Uterus (tissue), 4 donors: ENCODE measurements at places on chromosomes 4 and X.
A peak's percentile ranks its signal among the peaks of the same experiment; 100 is the strongest.

- DNase-seq = no peak
Measured at GRCh38 chr4:83219344-83220331, 65.0 kb downstream of the COQ2 start.

DNA sequence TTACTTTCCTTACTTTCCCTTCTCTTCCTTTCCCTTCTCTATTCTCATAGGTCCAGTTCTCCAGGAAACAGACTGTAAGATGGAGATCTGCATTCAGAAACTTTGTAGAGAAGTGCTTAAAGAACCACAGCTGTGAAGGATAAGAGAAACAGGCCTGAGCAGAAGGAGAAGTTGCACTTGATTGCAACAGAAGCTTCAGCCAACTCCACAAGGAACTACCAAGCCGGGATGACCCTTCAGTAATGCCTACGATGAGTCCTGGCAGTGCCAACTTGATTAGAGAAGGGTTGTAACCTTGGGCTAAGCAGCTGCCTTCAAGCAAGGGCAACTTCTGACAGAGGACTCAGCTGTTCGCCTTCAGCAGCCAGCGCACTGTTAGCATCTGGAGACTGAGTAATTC, 413.3 kb upstream of the RASGEF1B start:
- DNase-seq = no peak

DNA sequence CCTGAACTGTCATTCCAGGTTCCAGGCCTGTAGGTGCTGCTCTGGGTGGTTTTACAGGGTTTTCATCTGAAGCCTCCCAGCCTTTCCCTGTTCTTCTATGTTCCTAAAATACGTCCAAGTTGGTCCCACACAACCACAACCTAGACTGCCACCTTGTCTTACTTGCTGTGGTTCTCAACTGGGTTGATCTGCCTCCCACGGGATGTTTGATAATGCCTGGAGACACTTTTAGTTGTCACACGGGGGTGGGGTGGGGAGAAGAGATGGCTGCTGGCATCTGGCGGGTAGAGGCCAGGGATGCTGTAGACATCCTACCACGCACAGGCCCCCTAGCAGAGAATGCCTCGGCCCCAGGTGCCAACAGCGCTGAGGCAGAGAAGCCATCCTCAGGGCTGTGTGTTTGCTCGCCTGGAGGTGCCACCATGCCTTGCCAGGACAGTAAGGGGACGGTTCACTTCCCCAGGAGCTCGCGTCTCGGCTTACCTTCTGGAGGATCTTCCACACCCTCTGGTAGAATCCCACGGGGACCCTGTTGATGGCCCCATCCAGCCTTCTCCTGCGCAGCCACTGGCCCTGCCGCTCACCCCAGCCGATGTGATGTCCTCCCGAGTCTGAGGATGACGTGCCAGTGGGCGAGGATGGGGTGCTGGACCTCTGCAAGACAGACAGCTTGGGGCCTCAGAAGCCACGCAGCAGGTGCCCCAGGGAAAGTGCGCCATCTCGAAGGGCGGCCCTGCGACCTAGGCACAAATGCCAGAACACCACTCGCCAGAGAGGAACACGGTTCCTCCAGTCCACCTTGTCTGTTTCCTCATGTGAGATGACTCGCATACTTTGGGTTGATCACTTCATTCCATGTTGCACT, 87.0 kb downstream of the PHKA2 start:
- DNase-seq = no peak

DNA sequence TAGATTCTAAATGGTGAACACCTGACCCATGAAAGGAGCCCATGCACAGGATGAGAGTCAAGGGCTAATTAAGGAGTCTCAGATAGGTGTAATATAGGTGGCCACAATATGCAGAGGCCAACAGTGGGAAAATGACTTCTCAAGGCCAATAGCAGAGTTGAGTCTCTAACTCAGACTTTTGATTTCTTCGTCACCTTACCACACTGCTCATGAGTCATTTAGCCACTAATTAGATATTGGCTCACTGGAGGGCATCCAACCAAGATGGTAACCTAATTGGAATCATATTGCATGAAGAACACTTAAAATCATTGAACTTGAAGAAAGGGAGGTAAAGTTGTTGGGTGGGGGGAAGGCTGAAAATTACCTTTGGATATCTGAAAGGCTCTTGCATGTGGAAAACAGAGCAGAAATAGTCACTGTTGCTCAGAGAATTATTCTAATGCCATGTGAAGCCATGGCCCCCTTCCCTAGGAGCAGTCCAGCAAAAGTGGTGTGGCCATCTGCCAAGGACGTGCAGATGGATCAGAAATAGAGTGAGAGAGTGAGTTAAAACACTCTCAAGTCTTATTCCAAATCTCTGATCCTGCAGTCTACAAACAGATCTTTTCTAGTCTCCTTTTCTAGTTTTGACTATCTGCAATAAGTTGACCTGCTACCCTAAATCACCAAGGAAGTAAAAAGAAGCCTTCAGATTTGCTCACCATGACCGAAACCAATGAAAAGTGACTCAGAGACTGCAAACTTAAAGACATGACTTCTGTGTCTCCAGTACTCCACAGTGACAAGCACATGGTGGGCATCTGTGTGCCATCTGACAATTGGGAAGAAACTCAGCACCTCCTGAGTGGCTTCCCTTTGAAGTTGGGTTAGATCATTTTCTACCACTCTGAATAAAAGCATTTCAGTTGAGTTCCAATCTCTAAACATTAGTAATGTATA, 93.9 kb upstream of the C1QTNF7 start:
- DNase-seq = no peak

DNA sequence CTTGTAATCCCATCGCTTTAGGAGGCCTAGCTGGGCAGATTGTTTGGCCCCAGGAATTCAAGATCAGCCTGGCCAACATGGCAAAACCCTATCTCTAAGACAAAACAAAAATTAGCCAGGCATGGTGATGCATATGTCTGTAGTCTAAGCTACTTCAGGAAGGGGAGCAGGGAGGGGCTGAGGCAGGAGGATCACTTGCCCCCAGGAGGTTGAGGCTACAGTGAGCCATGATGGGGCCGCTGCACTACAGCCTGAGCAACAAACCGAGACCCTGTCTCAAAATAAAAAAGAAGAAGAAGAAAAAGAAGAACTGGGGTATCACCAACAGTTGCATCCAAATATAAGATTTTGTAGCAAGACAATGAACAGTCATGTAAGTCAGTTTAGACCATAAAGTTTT, 47.3 kb upstream of the NFKB1 start:
- no peak for DNase-seq

DNA sequence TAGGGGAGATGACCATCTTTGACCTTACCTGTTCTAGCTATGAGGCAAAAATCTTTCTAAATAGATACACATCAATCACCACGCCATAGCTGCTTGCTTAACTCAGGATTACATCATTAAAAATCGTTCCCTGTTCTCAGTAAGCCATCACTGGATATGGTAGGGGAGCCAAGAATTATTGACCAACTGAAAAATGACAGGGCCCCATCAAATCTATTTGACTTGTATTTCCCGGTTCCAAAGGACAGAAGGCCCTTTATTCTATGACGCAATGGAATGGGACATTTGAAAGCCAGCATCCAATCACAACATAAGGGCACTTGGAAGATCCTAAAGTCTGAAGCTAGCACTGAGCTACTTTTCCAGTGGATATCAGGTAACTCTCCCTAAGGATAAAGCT, 75.6 kb upstream of the NOCT start:
- DNase-seq = no peak

DNA sequence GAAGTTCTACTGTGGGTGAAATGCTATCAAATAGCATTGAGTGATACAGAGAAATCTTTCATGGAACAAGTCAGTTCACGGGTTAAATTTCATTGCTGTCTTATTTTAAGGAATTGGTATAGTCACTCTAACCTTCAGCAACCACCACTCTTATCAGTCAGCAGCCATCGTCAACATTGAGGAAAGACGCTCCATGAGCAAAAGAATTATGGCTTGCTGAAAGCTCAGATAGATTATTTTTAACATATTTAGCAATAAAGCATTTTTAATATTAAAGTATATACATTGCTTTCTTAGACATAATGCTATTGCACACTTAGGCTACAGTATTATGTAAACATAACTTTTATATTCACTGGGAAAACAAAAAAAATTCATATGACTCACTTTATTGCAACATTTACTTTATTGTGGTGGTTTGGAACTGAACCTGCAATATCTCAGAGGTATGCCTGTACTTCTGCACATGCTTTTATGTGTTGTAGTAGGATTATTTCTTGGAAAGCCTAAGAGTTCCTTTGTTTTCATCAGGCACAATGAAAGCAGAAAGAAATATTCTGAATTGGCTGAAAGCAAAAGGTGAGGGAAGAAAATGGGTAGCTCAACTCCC, 586.7 kb downstream of the GBA3 start:
- DNase-seq = no peak

DNA sequence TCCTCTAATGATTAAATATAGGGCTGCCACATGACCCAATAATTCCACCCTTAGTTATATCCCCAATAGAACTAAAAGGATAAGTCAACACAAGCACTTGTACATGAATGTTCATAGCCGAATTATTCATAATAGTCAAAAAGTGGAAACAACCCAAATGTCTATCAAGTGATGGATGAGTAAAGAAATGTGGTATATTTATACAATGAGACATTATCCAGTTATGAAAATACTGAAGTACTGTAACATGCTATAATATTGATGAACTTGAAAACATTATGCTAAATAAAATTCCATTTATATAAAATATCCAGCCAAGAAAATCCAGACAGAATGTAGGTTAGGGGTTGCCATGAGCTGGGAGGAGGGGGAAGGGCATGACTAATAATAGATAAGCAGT, 436.7 kb upstream of the AADAT start:
- no peak for DNase-seq

DNA sequence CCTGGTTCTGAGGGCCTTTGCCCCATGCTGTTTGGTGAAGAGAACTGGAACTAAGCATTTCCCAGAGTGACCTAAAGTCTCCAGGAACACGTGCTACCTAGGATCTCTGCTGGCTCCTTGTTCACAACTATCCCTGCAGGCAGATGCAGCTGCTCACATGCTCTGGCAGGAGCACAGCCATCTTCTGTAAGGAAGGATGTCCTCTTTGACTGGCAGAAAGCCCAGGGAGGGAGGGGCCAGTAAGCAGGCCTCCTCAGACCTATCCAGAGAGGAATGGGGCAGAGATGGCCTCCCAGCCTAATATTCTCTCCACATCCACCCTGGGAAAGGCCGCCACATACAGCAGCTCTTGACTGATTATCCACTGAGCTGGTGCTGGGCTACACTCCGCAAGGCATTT, 142.8 kb upstream of the EOLA2 start:
- no peak for DNase-seq

DNA sequence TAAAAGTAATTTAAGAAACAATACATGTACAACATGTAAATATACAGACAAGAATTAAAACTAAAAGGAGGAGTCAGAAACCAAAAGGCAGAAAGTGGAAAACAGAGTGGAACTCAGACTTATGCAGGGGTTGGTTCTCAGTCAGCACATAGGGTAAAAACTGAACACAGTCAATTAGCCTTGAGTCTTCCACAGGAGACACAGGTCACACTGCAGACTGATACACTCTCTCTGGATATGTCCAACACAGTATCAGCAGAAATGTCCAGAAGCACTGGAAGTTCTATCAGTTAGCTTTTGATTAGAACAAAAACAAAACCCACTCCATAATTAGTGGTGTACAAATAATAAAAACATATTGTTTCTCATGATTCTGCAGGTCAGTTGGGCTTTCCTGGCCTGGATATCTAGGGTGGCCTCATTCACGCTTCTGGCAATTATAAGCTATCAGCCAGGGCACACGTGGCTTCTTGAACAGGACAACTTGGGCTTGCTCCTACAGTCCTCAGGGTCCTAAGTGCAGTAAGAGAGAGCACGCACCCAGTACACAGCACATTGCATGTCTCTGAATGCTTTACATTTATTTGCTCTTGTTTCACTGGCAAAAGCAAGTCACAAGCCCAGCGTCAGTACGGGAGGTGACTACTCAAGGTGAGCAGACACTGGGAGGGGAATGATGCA, 21.6 kb downstream of the TEC start:
- no peak for DNase-seq

DNA sequence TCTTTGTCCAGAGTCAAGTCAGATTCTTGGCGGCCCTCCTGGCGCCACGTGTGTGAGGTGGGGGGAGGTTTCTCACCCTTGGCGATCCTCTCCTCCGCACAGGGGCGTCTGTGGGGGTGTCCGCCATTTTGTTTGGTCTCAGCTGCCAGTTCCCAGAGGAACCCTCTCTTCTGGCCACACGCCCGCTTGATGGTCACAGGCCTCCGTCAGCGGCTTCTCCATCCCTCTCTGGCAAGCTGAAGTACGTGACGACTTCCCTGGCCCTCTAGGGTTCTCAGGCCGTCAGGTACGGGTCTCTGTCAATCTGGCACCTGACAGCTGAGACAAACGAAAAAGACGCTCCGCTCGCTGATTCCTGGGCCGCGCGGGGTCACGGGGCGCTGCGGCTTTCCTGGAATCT, 272.6 kb downstream of the TRIML1 start:
- DNase-seq = no peak

DNA sequence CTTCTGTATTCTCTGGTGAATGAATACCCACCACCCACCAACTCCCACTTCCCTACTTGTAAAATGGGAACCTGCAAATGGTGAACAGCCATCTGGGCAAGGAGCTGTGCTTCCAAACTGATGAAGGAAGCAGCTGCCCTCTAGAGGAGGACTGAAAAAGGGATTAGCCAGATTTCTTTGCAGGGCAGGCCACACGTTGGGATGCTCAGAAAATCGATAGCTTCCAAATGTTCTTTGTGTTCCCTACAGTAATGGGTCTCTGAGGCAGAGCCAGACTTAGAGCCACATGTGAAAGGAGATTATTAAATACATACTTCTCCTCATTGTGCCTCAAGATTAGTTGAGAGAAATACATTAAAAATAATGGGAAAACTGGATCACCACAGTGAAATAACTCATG, 39.3 kb upstream of the LPAR4 start:
- DNase-seq = no peak

- no peak for DNase-seq
Measured at GRCh38 chrX:102860235-102860634, 76.8 kb upstream of the RAB40AL start.

DNA sequence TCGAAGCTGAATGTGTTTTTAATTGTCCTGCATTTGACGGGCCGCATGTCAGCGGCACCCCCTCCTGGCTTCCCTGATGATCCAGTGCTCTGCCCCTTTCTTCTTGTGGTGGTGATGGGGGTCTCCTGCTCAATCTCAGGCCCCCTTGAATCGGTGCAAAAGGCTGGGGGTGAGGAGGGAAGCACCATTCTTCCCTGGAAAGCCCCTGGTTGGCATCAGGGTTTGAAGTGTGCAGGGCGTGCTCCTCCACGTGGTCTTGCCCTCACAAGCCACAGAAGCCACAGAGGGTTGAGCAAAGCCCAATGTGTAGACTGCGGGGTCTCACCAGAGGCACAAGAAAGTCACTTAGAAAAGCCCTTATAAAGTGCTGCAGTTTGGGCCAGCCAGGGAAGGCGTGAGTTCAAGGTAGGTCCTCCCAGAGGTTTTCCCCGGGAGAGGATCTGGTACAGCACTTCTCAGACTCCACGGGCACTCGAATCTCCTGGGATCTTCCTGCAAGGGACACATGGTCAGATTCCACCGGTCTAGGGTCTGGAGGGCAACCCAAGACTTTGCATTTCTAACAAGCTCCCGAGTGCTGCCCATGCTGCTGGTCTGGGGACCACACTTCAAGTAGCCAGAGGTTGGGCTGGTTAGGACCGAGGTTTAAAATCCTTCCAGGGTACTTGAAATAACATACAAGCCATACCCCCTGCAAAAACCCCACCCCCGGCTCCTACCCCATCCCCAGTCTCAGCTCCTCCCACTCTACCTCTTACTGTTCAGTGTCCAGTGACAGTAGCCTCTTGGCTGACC, 35.1 kb downstream of the PSAPL1 start:
- DNase-seq = peak; percentile 6
